ENCODE measurements at places on chromosomes 13 and 19. TPM values are rescaled to one million over a fixed set of nuclear protein-coding genes. Genes with fewer than 3 reads are reported as not detected.
A peak's percentile ranks its signal among the peaks of the same experiment; 100 is the strongest.

- H3K27me3 ChIP-seq: peaks cover 10% of the 10 kb centered on the region
- no peak overlapping the region for H3K27ac ChIP-seq
- no peak overlapping the region for H3K4me3 ChIP-seq
Measured at GRCh38 chr13:26457212-26457611, 100.3 kb upstream of the WASF3 start.

GRCh38 chr19:55101261-55101660 lies 16.2 kb downstream of the PPP1R12C start:
- peaks cover 24% of the 10 kb centered on the region for H3K36me3 ChIP-seq
- H3K27me3 ChIP-seq: no peaks in the 10 kb centered on the region
- H3K4me3 ChIP-seq: no peak overlapping the region
- no peak for DNase-seq

DNA sequence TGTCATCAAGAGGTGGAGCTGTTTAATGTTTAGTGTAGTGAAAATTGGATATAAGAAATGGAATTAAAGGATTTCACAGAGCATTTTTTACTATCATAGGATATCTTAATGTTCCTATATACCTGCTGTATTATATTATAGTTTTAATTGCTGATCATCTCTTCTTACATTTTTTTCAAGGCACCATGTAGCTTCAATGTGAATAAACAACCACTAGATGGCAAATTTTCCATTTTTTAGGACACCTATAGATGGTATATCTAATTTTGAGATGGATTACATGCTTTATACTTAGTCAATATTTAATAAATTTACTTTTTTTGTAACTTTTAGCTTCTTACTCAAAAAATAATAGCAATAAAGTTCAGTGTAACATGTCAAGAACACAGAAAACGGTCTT lies 9.0 kb upstream of the ATXN8OS start:
- no peaks in the 10 kb centered on the region for H3K27me3 ChIP-seq
- H3K36me3 ChIP-seq: no peaks in the 10 kb centered on the region
- no peak overlapping the region for H3K4me3 ChIP-seq
- no peaks in the 10 kb centered on the region for H3K4me1 ChIP-seq
- no peak overlapping the region for H3K27ac ChIP-seq

LPAR6 gene
- 4.9 TPM for total RNA-seq

- no peak overlapping the region for H3K4me3 ChIP-seq
- H3K27me3 ChIP-seq: peaks cover 24% of the 10 kb centered on the region
- H3K4me1 ChIP-seq: no peaks in the 10 kb centered on the region
- no peak for DNase-seq
- H3K36me3 ChIP-seq: no peaks in the 10 kb centered on the region
Measured at GRCh38 chr13:24719139-24719538, 38.9 kb downstream of the ATP12A start.

GRCh38 chr19:6801485-6802086 lies 29.1 kb downstream of the VAV1 start:
- H3K4me3 ChIP-seq: peak overlapping the region; percentile 92
- peak overlapping the region; percentile 99 for H3K27ac ChIP-seq
- peaks cover 61% of the 10 kb centered on the region for H3K4me1 ChIP-seq
- no peaks in the 10 kb centered on the region for H3K27me3 ChIP-seq
- DNase-seq: peak; percentile 72
- H3K36me3 ChIP-seq: peaks cover 24% of the 10 kb centered on the region

- H3K27me3 ChIP-seq: no peaks in the 10 kb centered on the region
- peaks cover 5% of the 10 kb centered on the region for H3K36me3 ChIP-seq
- peak overlapping the region; percentile 95 for H3K4me3 ChIP-seq
- H3K4me1 ChIP-seq: peaks cover 33% of the 10 kb centered on the region
Measured at GRCh38 chr19:662207-662961, 630 bp downstream of the RNF126 start.

CYP2F1 gene
- not detected for total RNA-seq

CLIP3 gene
- 4.4 TPM for total RNA-seq

GARRE1 gene
- total RNA-seq: 13.1 TPM

S1PR4 gene
- 45.3 TPM for total RNA-seq

GRCh38 chr13:30002577-30002976 lies 152.2 kb upstream of the UBL3 start:
- no peak overlapping the region for H3K27ac ChIP-seq
- H3K4me3 ChIP-seq: no peak overlapping the region
- no peaks in the 10 kb centered on the region for H3K36me3 ChIP-seq
- peaks cover 36% of the 10 kb centered on the region for H3K4me1 ChIP-seq
- no peaks in the 10 kb centered on the region for H3K27me3 ChIP-seq

GRCh38 chr19:5985098-5985783 lies 7.3 kb upstream of the RANBP3 start:
- no peaks in the 10 kb centered on the region for H3K27me3 ChIP-seq
- no peak overlapping the region for H3K27ac ChIP-seq
- peaks cover 46% of the 10 kb centered on the region for H3K4me1 ChIP-seq
- DNase-seq: no peak

GRCh38 chr19:48059331-48059730 lies 15.5 kb upstream of the CABP5 start:
- DNase-seq: no peak
- H3K27ac ChIP-seq: no peak overlapping the region
- H3K4me1 ChIP-seq: no peaks in the 10 kb centered on the region
- H3K27me3 ChIP-seq: no peaks in the 10 kb centered on the region

- H3K27me3 ChIP-seq: no peaks in the 10 kb centered on the region
- H3K36me3 ChIP-seq: peaks cover 10% of the 10 kb centered on the region
- DNase-seq: peak; percentile 73
- H3K27ac ChIP-seq: peak overlapping the region; percentile 77
- peaks cover 42% of the 10 kb centered on the region for H3K4me1 ChIP-seq
Measured at GRCh38 chr19:49808711-49809159, 4.4 kb downstream of the FUZ start.

DNA sequence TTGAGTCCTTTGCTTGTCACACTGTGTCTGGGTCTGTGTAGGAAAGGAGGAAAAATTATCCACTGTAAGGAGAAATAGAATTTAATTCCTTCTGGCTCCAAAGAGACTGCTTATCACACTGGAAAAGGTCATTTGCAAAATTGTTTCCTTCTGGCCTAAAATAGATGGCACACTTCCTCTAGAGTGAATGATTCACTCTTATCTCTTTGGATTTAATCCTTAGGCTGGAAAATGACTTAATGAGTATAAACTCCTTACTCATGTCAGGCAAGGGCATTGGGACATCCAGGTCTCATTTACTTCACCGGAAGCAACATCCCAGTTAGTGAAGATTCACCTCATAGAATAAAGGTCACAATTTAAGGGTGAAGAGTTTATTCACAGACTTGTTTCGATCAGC lies 293.6 kb downstream of the OXGR1 start:
- H3K27ac ChIP-seq: no peak overlapping the region
- H3K27me3 ChIP-seq: no peaks in the 10 kb centered on the region
- H3K4me3 ChIP-seq: no peak overlapping the region
- H3K4me1 ChIP-seq: no peaks in the 10 kb centered on the region
- no peaks in the 10 kb centered on the region for H3K36me3 ChIP-seq

GRCh38 chr13:36344173-36344572 lies 2.0 kb downstream of the SPART start:
- H3K27ac ChIP-seq: peak overlapping the region; percentile 32
- peaks cover 6% of the 10 kb centered on the region for H3K27me3 ChIP-seq
- no peaks in the 10 kb centered on the region for H3K36me3 ChIP-seq
- H3K4me1 ChIP-seq: peaks cover 38% of the 10 kb centered on the region
- DNase-seq: no peak
- peak overlapping the region; percentile 20 for H3K4me3 ChIP-seq

RELB gene
- total RNA-seq: 77.5 TPM

ERICH4 gene
- total RNA-seq: not detected

DNA sequence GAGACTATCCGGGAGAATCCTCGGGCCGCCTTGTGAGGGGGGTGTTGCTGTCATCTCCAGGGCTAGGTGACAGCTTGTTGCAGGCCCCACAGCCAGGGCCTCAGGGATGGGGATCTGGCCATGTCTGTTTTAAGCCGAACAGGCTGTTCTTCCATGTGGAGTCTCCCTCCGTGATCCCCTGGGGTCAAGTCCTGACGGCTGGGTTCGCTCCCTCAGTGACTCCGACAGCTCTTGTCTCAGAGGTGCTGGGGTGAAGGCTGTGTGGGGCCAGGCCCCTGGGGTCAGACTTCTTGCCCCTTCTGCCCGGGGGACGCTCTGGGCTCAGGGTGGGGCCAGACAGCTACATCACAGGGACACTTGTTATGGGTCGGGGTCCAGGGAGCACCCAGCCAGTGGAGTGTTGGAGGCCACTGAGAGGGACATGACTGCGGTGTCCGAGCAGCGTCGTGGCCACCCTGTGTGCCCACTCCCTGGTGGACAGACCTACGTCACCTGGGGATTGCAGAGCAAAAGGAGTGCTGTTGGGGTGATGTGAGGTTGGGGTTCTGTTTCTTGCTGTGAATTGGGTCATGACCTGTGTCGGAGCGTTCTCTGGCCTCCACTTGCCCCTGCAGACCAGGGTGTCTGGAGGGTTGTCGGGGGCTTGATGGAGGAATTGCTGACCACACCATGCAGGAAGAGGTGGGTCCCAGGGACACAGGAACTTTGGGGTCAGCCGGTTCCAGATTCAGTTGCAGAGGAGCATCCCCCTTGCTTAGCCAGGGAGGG lies 21.5 kb downstream of the EPN1 start:
- peaks cover 20% of the 10 kb centered on the region for H3K36me3 ChIP-seq
- H3K4me1 ChIP-seq: no peaks in the 10 kb centered on the region
- H3K27me3 ChIP-seq: no peaks in the 10 kb centered on the region

PDE4C gene
- total RNA-seq: not detected

GRCh38 chr19:17530586-17530985 lies 19.1 kb downstream of the PGLS start:
- peaks cover 4% of the 10 kb centered on the region for H3K27me3 ChIP-seq
- no peak overlapping the region for H3K4me3 ChIP-seq
- H3K36me3 ChIP-seq: no peaks in the 10 kb centered on the region
- no peak for DNase-seq
- H3K4me1 ChIP-seq: no peaks in the 10 kb centered on the region
- no peak overlapping the region for H3K27ac ChIP-seq

GRCh38 chr19:10835089-10835753 lies 791 bp downstream of the TMED1 start:
- DNase-seq: no peak
- H3K27ac ChIP-seq: peak overlapping the region; percentile 99

C1QTNF9B gene
- total RNA-seq: not detected

DNA sequence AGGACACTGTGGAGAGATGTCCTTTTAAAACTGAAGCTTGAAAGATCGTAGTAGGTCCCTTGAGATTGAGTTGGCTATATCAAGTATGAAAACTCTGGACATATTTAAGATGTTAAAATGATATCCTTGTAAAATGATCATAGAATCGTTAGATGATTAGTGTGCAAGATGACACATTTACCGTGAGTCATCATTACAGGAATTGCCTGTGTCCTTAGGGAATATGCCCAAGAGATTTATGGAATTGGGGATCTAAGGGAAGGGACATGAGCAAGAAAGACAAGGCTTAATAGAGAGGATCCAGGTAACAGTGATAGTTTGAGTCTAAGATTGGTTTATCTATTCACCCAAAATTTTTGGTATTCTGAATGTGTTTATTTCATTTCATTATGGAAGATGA lies 233.7 kb downstream of the GPC5 start:
- no peaks in the 10 kb centered on the region for H3K27me3 ChIP-seq
- H3K36me3 ChIP-seq: no peaks in the 10 kb centered on the region
- H3K4me3 ChIP-seq: no peak overlapping the region
- no peak overlapping the region for H3K27ac ChIP-seq
- DNase-seq: no peak
- no peaks in the 10 kb centered on the region for H3K4me1 ChIP-seq

PLPPR3 gene
- total RNA-seq: not detected

CEACAM18 gene
- total RNA-seq: not detected

CPB2 gene
- not detected for total RNA-seq

GRCh38 chr13:93535251-93535650 lies 308.6 kb downstream of the GPC6 start:
- DNase-seq: no peak
- no peak overlapping the region for H3K27ac ChIP-seq
- no peak overlapping the region for H3K4me3 ChIP-seq
- H3K4me1 ChIP-seq: no peaks in the 10 kb centered on the region

- peaks cover 11% of the 10 kb centered on the region for H3K36me3 ChIP-seq
- no peaks in the 10 kb centered on the region for H3K27me3 ChIP-seq
- peaks cover 22% of the 10 kb centered on the region for H3K4me1 ChIP-seq
- no peak overlapping the region for H3K27ac ChIP-seq
- H3K4me3 ChIP-seq: no peak overlapping the region
- no peak for DNase-seq
Measured at GRCh38 chr13:111213964-111214726, 99.0 kb downstream of the ARHGEF7 start.

PSMC4 gene
- 190 TPM for total RNA-seq

- no peak overlapping the region for H3K4me3 ChIP-seq
- no peaks in the 10 kb centered on the region for H3K36me3 ChIP-seq
- no peak overlapping the region for H3K27ac ChIP-seq
- no peaks in the 10 kb centered on the region for H3K4me1 ChIP-seq
- H3K27me3 ChIP-seq: peaks cover 39% of the 10 kb centered on the region
Measured at GRCh38 chr13:112106478-112107141, 39.7 kb downstream of the SOX1 start.

GRCh38 chr19:55152017-55152416 lies 3.0 kb upstream of the TNNT1 start:
- H3K36me3 ChIP-seq: peaks cover 2% of the 10 kb centered on the region
- peak overlapping the region; percentile 43 for H3K27ac ChIP-seq
- H3K4me1 ChIP-seq: peaks cover 16% of the 10 kb centered on the region
- no peak overlapping the region for H3K4me3 ChIP-seq
- no peak for DNase-seq

- H3K27me3 ChIP-seq: peaks cover 61% of the 10 kb centered on the region
- peaks cover 4% of the 10 kb centered on the region for H3K36me3 ChIP-seq
- no peak overlapping the region for H3K27ac ChIP-seq
Measured at GRCh38 chr19:31350693-31351055, 1.4 kb upstream of the TSHZ3 start.

ZNF837 gene
- 0.86 TPM for total RNA-seq

GRCh38 chr13:30908416-30908980 lies 2.4 kb downstream of the MEDAG start:
- no peaks in the 10 kb centered on the region for H3K4me1 ChIP-seq
- peaks cover 64% of the 10 kb centered on the region for H3K27me3 ChIP-seq
- no peak for DNase-seq
- no peak overlapping the region for H3K4me3 ChIP-seq
- H3K27ac ChIP-seq: no peak overlapping the region

GRCh38 chr19:18594824-18595373 lies 6.3 kb downstream of the REX1BD start:
- peaks cover 14% of the 10 kb centered on the region for H3K36me3 ChIP-seq
- H3K4me1 ChIP-seq: peaks cover 7% of the 10 kb centered on the region
- H3K27ac ChIP-seq: no peak overlapping the region
- no peak for DNase-seq

CGB5 gene
- total RNA-seq: not detected

DNA sequence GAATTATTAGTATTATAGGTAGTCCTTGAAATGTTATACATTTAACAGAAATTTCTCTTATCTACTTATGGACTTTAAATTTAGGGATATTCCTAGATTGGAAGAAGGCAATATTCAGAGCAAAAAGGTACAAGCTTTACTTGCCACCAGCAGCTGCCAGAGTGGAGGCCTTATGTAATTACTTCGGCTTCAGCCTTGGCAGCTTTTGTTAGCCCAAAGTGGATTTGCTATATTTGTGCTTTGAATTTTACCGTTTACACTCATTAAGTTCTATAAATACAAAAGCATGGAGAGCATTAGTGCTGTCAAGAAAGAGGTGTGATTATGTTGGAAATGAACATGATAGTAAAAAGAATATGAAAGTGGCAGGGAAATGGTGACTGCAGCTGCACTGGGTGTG lies 319.9 kb downstream of the ATP8A2 start:
- H3K27ac ChIP-seq: no peak overlapping the region
- peaks cover 7% of the 10 kb centered on the region for H3K4me1 ChIP-seq
- peaks cover 3% of the 10 kb centered on the region for H3K36me3 ChIP-seq
- peaks cover 3% of the 10 kb centered on the region for H3K27me3 ChIP-seq

- peak overlapping the region; percentile 93 for H3K27ac ChIP-seq
- H3K27me3 ChIP-seq: no peaks in the 10 kb centered on the region
- H3K4me3 ChIP-seq: peak overlapping the region; percentile 95
- H3K4me1 ChIP-seq: peaks cover 59% of the 10 kb centered on the region
Measured at GRCh38 chr19:18320865-18321733, 1.8 kb downstream of the LSM4 start.
